NCI-H1694 treated with DMSO at 0.1 percent for 48 hours (cell line): ENCODE measurements at places on chromosomes 3 and 15.

- no peak for DNase-seq
Measured at GRCh38 chr3:23940775-23941174, 4.3 kb upstream of the NR1D2 start.

DNA sequence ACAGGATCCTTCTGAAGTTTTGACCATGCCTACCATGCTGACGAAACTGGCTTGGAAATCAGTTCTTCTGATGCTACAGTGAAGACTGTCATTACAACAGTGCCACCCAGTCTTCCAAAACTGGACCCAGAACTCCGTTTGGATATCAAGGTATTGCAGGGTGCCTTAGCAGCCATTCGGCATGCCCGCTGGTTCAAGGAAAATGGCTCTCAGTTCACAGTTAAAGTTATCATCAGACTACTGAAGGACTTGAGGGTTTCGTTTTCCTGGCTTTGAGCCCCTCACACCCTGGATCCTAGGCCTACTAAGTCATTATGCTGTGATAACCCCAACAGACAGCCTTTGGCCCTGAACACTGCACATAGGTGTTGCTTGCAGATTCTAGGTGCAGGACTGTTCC lies 351.0 kb downstream of the MAGI1 start:
- DNase-seq = no peak

GRCh38 chr3:104040896-104041295 lies 1325.8 kb upstream of the ALCAM start:
- no peak for DNase-seq

GRCh38 chr3:75237477-75237876 lies 426.7 kb upstream of the FRG2C start:
- no peak for DNase-seq

- no peak for DNase-seq
Measured at GRCh38 chr3:183074261-183074660, 25.0 kb downstream of the MCCC1 start.

GRCh38 chr15:70508561-70509281 lies 254.6 kb downstream of the UACA start:
- DNase-seq = no peak

GRCh38 chr15:42724276-42724675 lies 12.7 kb downstream of the CDAN1 start:
- no peak for DNase-seq

DNA sequence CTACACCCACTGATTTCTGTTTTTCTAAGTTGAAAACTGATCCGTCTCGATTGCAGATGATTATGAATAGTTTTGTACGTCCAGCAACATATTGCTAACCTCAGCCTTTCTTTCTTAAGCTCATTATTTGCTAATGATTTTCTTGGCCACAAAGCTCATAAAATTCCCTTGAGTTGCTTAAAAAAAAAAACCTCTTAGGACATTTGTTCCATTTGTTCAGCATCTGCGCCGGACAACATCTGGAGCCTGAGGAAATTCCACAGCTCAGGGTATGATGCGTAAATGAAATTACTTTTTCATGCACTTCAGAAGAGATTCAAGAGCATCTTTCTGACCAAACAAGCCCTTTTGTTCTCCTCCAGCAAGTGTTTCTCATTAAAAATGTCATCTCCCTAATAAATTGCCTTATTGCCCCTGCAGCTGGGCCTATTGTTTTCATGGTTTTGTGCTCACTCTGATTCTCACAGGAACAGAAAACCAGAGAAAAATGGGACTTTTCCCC lies 249.1 kb upstream of the MCTP2 start:
- no peak for DNase-seq

GRCh38 chr3:197340521-197340871 lies 42.1 kb upstream of the DLG1 start:
- DNase-seq = no peak

GRCh38 chr15:63212050-63213004 lies 22.9 kb downstream of the RAB8B start:
- no peak for DNase-seq

DNA sequence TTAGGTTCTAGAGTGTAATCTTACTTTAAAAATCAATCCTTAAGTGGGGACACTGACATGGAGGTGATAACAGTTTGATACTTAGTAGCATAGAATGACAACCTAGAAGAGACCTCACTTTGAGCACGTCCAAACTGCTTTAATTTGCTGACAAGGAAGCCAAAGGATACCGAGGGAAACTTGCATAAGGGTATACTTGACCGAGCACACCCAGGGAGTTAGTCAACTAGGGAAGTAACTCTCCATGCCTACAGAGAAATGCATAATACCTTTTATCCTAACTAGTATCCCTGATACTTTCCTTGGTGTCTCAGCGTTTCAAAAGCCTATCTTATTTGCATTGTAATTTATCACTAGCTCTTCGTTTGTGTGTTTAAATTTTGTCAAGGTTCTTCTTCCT lies 5.5 kb upstream of the TPRG1 start:
- no peak for DNase-seq

GRCh38 chr3:73271-73670 lies 123.3 kb upstream of the CHL1 start:
- DNase-seq = no peak

DNA sequence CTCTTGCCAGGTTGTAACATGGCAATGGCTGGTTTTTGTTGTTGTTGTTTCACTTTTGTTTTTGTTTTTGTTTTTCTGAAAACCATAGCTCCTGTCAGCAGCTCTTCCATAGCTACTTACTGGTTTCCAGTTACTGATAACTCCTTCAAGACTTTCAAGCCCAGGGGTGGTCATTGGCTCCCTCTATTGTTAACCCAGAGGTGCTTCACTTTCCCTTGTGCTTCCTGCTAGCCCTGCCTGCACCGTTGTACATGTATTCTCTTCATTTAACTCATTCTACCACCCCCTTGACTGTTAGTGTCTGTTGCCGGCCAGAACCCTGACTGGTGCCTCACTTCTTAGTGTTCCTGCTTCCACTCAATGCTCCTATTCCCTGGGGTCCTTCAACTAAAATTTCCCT lies 4.2 kb upstream of the TRAT1 start:
- DNase-seq = no peak

GRCh38 chr3:101779822-101780381 lies 891 bp downstream of the NXPE3 start:
- DNase-seq = peak; percentile 23

DNA sequence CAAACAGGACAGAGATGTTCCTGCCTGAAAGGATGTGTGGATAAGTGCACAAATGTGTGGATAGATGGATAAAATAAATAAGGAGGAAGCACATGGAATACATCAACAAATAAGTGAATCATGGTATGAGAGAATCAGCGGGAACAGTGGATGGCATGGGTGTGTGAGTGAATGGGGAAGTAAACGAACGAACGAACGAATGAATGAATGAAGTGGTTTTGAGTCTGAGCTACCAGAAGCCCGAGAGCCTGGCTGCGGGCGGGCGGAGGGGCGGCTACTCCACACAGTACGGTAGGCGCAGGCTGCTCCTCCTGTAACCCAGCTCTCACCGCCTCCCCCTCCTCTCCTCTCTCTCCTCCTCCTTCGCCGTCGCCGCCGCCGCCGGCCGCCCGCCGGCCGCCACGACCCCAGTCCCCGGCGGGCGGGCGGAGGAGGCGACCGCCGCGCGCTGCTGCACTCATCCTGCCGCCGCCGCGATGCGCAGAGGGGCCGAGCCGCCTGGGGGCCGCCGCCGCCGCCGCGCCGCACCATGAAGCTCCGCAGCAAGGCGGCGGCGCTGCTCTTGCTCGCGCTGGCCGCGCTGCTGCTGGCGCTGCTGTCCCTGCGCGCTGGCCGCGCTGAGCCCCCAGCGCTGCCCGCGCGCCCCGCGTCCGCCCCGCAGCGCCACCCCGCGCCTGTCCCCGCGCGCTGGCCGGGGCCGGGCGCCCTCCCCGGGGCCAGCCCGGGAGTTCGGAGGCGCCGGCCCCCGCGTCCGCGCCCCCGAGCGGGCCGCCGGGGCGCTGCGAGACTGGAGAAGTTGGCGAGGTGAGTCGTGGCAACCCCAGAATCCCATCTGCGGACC lies at the start of gene GXYLT2:
Gene GXYLT2, plus strand, starts transcription at position 342 of the 841 bp plus-strand sequence. Its CDS starts 188 bp downstream, at position 530.
- no peak for DNase-seq

DNA sequence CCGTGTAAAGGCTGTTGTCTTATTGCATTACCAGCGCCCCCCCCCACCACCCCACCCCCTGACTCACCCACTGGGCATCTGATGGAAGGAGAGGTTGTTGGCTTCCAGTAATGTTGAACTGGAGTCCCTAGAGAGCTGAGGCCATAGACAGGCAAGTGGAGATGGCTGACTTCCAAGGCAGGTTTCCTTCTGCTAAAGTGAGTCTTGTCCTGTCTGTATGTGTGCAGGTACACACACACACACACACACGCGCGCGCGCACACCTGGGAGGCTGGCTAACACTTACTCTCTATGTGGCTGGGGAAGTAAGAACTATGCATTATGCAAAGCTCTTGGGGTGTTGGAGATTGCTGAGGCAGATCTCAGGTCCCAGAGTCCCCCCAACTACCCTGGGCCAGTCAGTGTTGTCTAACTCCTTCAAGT lies 1.6 kb upstream of the KY start:
- no peak for DNase-seq

DNA sequence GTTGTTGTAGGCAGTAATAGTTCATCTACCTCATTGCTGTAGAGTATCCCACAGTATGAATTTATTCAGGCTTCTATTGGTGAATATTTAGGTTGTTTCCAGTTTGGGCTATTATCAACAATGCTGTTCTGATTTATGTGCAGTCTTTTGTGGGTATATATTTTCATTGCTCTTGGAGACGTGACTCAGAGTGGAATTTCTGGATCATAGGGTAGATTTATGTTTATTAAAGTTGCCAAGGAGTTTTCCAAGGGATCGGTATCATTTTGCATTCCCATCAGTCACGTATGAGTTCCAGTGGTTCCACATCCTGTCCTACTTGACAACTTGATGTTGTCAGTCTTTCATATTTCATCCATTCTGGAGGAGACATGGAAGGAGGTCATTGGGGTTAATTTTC lies 8.4 kb upstream of the HRH1 start:
- DNase-seq = no peak

DNA sequence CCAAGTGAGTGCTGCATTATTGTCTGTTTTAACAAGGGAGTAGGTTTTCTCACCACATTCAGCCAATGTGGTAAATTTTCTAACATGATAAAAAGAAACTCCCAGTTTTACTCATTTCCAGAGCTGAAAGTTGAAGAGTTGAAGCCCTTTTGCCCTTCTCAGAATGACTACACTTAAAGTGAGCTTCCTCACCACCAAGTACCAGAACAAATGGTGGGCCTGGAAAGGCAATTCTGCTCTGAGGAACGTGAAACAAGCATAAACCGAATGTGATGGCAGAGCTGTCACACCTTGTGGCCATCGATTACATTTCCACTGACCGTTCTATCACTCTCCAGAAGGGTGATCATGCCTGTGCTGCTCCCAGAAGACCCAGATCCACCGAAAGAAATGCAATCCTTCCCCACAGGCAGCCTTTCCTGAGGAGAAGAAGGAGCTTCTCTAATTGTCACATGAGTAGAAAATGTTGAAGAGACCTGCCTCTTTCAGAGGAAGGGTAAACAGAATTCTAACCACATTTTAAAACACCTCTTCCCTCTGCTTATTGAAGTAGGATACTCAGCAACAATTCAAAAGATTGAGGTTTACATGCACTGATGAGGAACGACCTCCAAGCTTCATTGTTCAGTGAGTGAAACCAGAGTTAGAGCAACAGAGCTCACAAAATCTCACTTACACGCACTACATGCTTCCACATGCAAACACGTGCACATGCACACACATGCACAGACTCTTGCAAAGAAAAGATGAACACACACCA lies 21.4 kb upstream of the CCR9 start:
- no peak for DNase-seq

GRCh38 chr15:56534728-56535127 lies 69.8 kb upstream of the MNS1 start:
- no peak for DNase-seq

- no peak for DNase-seq
Measured at GRCh38 chr3:20146301-20146700, 39.7 kb downstream of the SGO1 start.

DNA sequence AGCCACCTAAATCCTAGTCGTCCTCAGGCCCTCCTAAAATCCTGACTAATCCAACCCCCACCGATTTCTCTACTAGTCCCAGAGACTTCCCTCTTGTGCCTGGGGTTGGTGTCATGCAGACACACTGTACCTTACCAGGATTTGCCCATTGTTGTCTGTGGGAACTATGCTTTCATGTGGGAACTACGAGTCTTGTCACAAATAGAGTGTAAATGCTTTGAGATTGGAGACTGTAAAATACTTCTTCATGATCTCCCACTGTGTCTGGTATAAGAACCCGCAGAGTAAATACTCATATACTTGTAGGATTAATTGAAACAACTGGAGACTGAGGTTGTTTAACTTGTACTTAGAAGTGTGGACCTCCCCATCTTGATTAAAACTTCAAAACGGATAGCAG lies 11.2 kb downstream of the B3GNT5 start:
- no peak for DNase-seq

- DNase-seq = no peak
Measured at GRCh38 chr3:195692781-195693427, 27.9 kb upstream of the MUC20 start.

GRCh38 chr3:159441279-159441678 lies 547.4 kb upstream of the IL12A start:
- no peak for DNase-seq

DNA sequence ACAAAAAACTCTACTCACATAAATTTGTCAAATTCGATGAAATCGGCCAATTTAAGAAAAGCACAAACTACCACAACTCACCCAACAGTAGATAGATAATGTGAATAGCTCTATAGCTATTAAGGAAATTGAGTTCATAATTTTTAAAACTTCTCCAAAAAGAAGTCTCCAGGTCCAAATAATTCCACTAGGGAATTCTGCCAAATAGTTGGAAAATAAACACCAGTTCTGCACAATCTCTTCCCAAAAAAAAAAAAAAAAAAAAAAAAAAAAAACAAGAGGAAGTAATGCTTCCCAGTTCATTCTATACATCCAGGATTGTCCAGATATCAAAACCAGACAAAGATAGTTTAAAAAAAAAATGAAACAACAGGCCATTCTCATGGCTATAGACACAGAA lies 164.2 kb downstream of the POLR2M start:
- DNase-seq = no peak

- no peak for DNase-seq
Measured at GRCh38 chr15:101064795-101065569, 145.8 kb downstream of the LRRK1 start.

GRCh38 chr15:81317642-81318017 lies 6.3 kb downstream of the STARD5 start:
- no peak for DNase-seq

- no peak for DNase-seq
Measured at GRCh38 chr15:77028451-77029165, 33.7 kb downstream of the PSTPIP1 start.

DNA sequence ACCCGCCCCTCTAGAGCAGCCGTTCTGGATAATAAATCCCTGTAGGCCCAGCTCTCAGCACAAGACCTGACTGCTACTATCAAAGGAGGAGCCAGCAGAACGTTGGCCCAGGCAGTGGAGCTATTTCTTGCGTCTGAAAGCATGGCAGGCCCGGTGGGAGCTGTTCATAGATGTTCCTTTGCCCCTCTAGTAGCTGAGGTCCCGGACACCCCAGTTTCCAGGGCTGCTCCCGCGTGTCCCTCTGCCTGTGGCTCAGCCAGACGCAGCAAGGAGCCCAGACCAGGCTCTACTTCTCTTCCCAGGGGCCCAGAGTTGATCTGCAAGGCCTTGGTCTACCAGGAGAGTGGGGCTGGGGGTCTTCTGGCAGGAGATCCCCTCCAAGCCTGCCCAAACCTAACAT lies 76.1 kb downstream of the FAM174B start:
- DNase-seq = no peak
